ENCODE measurements at places on chromosomes 13 and 19.

GRCh38 chr13:114062754-114063153 is 69.7 kb downstream of the RASA3 start:
- DNase-seq, result no peak

- no peak for DNase-seq
Measured at GRCh38 chr19:7982651-7983099, 22.8 kb downstream of the ELAVL1 start.

GRCh38 chr13:27446986-27447583 is 3.3 kb downstream of the MTIF3 start:
- no peak for DNase-seq

DNA sequence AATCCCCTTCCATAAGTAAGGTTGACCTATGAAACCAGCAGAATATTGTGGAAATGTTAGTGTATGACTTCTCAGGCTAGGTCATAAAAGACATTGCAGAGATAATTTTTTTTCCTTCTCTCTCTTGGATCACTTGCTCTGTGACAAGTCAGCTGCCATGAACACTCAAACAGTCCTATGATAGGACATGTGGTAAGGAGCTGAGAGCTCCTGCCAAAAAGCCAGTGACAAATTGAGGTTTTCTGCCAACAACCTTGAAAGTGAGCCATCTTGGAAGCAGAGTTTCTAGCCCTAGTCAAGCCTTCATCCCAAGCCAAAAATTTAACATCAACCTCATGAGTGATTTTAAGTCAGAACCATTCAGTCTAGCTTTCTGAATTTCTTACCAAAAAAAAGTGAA is 270.9 kb upstream of the NBEA start:
- no peak for DNase-seq

DNA sequence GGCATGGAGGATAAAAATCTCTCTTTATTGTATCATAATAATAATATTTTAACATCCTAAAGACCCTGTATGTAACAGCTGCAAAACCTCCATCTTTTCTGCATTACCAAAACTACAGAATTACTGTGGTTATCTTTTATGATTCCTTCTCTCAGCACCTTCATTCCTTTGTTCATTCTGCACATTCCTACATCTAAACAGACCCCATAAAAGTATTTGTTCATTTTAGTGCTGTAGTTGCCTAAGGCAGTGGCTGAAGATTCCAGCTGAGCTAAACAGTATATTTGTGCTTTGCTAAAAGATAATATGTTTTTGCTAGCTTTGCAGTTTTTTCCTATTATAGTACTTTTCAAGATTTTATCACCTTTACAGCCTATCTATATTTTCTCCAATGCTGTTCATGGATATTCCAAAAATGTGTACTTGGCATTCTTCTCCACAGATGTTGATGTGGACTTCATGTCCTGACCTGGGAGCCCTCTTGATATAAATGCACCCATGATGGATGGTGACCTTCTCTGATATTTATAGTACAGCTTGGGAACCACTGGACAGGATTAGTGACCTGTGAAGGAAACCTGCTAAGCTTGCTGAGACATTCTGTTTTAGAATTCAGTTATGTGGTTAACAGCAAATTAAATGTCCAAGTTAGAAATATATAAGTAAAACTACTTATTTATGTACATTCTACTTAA is 2832.9 kb upstream of the PCDH20 start:
- DNase-seq, result no peak

- DNase-seq, result no peak
Measured at GRCh38 chr19:4365341-4365740, 22.0 kb downstream of the MPND start.

DNA sequence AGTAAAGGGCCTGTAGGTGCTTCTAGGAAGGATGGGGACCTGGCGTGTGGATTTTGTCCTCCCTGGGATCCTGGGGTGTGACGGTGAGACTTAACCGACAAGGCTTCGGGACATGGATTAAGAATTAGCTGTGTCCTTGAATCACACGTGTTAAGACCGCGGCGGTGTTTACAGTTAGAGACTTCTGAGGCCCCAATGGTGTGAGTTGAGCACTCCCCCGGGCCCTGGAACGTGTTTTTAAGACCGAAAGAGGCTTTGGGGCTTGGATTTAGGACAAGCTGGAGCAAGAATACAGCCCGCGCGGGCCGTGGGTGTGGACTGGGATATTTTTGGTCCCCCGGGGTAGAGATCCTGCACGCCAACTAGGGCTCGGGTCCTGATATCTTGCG is 1.2 kb upstream of the SLC27A1 start:
- DNase-seq, result no peak

DNA sequence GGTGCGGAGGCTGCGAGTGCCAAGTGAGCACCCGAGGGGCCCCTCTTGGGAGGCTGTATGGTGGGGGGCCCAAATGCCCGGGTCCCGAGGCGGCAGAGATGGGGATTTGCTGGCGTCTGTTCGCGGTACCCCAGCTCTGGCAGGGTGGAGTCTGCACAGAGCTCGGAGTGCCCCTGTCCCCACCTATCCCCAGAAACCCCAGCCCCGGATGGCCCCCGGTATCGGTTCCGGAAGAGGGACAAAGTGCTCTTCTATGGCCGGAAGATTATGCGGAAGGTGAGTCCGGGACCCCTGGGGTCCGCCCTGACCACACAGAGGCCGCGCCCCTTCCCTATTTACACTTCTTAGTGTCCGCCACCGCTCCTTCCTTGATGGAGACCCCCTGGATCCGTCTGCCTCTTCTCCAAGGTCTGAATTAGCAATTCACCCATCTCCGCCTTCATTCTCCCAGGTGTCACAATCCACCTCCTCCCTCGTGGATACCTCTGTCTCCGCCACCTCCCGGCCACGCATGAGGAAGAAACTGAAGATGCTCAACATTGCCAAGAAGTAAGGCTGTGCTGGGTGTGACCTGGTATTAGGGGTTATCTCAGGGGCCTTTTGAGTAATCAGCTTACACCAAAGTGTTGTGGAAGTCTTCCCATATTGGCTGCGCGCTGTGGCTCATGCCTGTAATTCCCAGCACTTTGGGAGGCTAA is 630 bp downstream of the PNPLA6 start:
- DNase-seq, result no peak

DNA sequence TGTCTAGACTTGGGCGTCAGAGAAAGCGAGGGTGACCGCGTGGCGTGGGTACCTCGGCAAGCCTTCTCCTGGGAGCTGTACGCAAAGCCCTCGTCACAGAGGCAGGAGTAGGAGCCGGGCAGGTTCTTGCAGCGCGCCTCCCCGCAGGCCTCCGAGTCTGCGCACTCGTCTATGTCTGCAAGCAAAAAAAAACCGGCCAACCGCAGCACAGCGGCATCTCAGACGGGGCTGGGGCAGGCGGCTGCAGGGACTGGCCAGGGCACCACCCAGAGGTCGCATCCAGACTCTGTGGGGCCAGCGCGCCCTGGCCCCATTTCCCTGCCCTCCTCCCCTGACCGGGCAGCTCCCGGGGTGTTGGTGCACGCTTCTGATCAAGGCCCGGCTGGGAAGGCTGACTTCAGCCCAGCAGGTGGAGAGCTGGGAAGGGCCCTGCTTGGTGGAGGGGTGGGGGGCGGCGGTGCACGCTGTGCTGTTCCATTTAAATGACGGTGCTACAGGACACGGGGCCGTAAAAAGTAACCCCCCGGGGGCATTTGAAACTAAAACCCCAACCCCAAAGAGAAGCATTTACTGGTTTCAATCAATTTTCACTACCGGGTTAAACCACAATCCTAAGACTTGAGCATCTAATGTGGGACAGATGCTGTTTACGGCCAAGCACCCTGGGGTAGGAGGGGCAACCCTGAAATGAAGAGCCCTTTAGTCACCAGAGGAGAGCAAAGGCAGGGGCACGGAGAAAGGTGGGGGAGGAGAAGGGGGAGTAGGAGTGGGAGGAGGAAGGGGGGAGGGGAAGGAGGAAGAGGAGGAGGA is 28.2 kb downstream of the GAS6 start:
- no peak for DNase-seq

DNA sequence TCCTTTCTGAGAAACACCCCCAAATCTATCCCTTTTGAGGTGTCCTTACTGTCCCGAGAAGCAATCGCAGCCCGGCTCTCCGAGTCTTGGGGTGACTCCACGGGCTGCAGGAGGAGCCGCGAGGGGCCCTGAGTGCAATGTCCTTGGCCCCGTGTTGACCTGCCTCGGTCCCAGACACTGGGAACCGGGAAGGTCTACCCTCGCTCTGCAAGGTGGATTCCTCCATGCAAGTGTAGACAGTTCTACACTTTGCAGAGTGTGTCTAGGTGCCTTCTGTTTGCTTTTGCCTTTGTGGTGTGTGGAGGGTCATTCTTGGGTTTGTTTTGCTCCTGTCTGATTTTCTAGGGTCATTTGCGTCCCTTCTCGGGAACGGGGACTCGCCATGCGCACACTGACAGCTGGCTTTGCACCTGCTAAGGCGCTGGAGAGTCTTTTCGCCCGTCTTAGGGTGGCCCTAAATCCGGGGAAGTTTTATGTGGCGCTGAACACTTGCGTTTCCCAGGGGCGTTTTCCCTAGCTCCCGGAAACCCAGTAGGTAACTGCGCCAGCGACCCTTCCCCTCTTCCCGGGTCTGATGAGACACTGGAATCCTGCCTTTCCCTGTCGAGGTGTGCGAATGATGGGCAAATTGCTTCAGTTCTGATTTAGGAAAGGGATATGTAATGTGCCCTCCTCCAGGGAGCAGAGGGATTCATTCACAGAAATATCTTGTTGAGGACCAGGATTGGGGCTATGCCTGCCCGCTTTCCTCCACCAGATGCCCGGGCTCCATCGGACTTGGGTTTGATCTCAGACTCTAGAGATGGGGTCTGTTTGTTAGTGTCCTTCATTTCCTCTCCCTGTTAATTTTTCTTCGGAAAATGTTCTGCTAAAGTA is 755 bp downstream of the SERTM1 start:
- no peak for DNase-seq

- DNase-seq, result no peak
Measured at GRCh38 chr13:30158774-30159445, 148.4 kb downstream of the KATNAL1 start.

DNA sequence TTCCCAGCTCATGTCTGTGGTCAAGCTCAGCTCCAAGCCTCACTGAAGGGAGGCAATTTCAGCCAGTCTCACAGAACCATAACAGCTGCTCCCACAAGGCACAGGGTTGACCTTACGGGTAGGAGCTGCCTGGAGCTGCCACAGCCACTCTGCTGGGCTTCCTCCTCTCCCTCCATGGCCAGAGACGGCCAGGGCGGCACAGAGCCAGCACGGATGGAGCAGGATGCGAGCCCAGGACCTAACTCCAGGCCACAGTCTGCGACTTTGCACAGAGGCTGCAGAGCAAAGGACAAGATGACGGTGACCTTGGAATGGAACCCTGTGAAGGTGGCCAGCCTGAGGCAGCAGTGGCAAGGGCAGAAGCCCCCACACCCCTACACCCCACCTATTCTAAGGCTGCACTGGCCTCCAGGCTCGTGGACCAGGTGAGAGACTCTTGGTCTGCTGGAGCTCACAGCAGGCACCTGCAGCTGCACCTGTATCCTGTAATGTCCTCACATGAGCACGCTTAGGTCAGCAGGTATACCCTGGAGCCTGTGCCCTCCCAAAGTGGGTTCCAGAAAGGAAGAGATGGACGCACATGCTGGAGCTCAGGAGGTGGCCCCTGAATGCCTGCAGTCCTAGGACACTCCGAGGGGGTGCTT is 29.6 kb downstream of the ADPRHL1 start:
- DNase-seq, result no peak

DNA sequence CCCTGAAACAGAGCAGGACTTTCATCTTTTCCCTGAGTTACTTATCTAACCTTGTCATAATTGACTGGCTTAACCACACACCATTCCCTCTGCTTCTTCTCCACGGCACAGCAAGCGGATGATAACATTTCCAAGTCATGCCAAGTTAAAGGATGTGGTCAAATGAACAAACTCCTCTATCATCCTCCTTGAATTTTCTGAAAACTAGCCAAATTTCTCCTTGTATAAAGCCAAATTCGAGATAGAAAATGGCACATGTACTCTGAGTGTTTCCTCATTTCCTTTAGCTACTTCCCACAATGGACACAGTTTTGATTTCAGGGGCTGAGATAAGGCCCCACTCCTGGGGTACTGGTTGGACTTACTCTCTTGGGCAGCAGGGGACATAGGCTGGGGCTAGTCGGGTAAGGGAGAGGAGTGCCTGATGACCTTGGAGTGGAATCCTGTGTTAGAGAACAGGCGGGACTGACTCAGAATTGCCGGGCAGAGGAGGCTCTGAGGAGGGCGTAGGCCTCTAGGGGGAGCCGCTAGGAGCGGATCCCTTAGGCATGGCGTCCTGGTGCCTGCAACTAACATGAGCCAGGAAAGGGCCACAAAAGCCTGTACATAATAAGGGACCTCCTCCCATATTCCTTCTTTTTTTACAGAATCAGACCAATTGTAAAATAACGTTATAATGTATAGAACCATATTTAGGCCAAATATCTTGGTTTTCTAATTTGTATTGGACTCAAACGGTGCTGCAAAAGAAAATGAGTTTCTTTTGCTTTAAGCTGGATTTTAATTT is 20.3 kb upstream of the TMTC4 start:
- no peak for DNase-seq

DNA sequence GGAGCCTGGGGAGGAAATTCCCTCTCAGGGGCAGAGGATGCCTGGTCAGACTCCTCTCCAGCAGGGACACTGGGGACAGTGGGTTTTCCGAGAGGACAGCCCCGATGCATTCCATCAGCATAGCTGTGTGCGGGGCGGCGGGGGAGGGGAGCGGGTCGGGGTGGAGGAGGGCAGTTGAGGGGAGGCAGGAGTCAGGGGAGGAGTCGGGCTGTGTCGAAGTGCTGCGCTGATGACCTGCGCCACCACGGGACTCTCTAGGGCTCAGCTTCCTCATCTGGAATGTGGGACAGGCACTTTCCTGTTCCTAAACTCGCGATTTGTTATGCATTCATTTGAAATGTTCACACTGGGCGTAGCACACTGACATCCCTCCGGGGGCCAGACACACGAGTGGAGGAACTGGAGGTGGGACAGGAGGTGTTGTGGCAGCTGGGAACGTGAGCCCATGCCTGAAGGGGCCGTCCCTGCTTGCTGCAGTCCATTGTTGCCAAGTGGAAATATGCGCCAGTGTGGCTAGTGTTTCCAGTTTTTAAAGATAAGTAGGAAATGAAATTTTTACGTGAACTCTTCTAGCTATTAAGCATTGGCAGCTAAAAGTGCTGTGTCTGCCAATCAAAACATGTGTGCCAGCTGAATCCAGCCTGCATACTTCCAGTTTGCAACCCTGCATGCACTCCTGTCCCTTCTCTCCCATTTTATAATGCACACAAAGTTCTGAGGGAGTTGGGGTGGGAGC is 43.3 kb downstream of the FLT1 start:
- no peak for DNase-seq
